8988T (cell line): ENCODE measurements at places on chromosomes 1 and 21.
A peak's percentile ranks its signal among the peaks of the same experiment; 100 is the strongest.

DNA sequence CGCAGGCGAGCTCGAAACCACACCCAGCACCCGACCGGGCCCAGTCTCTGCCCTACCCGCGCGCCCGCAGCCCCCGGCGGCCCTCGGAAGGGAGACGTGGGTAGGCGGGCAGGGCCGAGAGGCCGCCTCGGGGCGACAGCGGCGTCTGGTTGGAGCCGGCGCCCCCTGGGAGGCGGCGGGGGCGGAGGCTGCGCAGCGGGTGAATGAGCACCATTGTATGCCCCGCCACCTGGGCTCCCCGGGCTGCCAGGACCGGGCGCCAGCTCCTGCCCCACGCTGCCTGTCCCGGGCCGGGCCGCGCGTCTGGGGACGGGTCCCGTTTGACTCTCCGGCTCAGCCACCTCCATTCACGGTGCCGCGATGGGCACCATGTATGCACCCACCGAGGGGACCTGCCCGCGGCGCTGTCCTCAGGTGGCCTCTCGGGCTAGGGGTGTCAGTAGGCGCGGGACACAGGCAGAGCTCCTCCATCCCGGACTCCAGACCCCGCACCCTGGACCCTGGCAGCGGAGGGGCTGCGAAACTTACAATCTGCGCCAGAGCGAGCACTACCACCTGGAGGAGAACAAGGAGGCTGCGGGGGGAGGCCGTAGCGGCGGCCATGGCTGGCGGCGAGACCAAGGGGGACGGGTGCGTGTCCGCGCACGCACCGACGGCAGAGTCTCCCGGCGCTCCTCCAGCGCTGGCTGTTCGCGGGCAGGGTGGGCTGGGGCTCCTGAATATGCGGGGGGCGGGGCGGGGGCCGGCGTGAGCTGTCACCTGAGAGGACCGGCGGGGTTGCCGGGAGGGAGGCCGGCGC, at the start of gene COL9A2:
COL9A2 (minus strand) TSS at position 692 of the 799 bp plus-strand sequence; CDS start at position 603, 89 bp downstream.
- no peak for DNase-seq

GRCh38 chr1:12230549-12231275, 882 bp downstream of the VPS13D start:
- DNase-seq, result peak; percentile 23

- no peak for DNase-seq
Observed at GRCh38 chr1:41690331-41690730, 205.8 kb upstream of the EDN2 start.

DNA sequence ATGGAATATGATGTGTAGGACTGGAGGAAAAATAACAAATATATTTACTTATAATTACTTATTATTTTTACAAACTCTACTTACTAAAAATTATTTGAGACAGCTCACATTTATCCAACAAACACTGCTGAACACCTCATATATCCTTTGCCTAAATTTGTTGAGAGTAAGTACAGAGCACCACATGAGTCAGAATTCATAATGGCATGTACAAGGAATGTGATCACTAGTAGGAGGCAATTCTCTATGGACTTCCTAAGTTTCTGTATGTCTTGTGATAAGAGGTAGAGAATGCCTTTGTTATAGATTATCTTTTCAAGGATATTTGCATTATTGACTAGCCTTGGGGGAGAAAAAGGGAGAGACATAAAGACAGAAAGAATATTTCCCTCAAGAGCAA, 8.2 kb upstream of the ST6GALNAC3 start:
- no peak for DNase-seq

DNA sequence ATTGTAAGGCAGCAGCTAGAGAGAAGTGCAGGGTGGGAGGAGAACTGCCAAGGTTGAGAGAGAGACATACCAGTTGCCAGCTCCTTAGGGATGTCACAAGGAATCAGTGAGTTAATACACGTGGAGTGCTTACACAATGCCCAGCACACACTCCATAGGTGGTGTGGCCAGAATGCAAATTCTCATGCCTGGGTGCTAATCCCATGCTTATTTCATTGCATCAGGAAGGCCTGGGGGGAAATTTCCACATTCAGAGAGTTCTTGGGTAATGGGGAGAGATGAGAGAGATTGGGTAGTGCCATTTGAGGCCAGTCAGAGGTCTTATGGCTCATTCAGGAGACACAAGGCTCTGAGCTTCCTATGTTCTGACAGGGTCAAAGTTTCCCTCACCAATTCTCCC, 38.7 kb downstream of the GJA5 start:
- DNase-seq, result no peak

- no peak for DNase-seq
Observed at GRCh38 chr1:79259390-79260336, 253.1 kb upstream of the ADGRL4 start.

DNA sequence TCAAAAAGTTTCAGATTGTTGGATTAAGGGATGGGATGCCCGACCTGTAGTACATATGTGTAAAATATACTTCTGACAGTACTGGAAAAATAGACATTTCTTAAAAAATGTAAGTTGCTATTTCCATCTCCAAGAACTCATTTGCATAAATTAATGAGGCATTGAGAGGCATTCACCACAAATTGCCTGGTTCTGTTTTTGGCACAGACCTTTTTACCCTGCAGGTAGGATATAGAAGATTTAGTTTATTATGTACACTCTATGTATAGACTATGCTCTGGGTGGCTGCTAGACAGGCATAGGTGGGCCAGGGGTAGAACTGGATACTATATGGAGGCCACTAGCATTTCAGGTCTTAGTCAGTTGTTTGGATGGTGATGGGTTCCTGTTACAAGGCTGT, 8.0 kb downstream of the CCDC17 start:
- DNase-seq, result no peak

DNA sequence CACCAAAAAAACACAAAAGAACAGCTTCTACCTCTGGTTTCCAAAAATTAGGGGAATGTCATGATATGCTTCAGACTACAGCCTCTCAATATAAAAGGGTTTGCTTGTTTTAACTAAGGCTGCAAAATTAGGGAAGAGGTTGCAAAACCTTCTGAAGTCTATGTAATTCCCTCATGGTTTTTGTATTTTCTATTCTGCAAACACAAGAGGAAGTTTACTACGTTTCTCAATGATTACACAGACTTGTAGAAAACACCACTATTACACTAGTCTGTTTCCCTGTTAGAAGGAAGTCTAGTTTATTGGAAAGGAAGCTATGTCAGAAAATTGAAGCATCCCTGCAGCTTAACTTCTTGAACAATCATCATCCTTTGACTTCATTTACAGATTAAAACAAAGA, 229.7 kb upstream of the FMN2 start:
- no peak for DNase-seq

DNA sequence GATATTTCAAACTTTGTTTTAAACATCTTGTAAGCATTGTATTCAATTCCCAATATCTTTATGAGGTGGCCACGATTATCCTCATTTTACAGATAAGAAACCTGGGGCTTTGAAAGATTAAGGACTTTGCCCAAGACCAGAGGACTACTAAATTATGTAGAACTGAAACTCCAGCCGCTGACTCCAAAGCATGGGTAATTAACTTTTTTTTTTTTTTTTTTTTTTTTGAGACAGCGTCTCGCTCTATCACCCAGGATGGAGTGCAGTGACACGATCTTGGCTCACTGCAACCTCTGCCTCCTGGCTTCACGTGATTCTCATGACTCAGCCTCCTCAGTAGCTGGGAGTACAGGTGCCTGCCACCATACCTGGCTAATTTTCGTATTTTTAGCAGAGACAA, 68.7 kb downstream of the ALG14 start:
- no peak for DNase-seq

GRCh38 chr1:150621497-150622302, 7.7 kb downstream of the ENSA start:
- DNase-seq, result no peak

DNA sequence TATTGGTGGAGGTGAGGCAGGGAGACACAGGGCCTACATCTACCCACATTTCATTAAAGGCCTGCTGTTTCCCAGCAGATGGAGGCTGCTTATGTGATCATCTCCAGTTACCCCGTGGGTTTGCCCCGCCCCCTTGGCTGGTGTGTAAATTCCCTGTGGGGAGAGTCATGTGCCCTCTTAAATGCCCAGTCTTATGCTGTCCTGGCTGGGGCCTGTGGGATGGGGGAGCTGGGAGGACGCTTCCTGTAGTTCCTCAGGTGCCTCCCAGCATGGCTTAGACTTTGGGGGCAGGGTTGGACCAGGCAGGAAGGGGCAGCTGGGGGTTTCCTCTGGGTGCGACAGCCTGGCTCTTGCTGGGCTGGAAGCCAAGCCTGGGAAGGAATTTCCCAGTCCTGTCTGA, 15.5 kb upstream of the CITED4 start:
- no peak for DNase-seq

DNA sequence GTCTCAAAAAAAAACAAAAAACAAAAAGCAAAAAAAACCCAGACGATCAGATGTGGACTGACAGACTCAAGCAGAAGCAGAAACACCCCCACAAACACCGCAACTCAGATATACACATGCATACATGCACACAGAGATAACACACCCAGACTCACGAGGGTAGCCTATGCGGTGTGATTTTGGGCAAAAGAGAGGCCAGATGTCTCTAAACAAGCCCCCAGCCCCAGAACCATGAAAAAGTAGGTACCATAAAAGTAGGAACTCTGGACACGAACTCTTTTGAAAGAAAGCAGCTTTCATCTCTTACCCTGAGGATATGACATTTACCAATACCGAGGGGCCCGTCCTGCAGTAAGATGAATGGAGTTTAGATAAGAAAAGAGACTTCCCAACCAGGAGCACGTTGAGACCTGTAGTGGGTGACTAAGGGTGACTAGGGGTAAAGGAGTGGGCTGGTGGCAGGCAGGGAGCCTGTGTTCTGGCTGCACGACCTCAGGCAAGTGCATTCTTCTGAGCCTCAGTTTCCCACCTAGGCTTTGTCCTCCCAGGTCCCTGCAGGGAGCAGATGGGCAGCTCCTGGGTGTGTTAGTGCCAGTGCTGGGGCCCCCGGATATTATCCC, 1.5 kb upstream of the TINAGL1 start:
- DNase-seq, result no peak

DNA sequence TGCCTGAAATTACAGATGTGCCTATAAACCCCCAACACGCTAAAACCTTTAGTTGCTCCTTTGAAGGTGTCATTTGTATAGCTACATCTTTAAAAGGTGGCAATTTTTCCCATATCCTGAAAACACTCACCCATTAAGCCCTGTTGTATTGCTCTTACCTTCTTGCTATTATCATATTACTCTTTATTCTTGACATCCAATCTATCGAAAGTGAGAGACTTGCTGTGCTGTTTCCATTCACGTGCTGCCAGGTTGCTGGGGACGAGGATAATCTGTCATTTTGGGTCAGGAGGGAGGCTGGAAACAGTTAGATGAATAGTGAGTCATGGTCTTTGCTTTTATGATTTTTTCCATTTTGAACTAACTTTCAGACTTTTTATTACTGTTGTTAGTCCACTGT, 213.0 kb upstream of the PRMT6 start:
- no peak for DNase-seq

DNA sequence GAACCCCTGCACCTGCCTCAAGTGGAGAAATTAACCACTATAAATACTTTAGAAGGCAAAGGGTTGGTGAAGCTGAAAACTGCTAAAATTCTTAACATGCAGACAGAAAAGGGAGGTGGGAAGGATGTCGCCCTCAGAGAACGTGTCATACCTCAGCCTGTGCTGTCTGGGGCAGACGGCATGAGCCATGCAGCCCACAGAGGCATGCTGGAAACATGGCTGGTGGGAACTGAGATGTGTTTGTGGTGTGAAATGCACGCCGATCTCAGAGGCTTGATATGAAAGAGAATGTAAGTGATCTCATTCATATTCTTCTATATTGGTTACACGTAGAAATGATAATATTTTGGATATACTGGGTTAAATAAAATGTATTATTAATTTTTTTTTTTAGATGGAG, 16.3 kb downstream of the AGPAT3 start:
- DNase-seq, result no peak

DNA sequence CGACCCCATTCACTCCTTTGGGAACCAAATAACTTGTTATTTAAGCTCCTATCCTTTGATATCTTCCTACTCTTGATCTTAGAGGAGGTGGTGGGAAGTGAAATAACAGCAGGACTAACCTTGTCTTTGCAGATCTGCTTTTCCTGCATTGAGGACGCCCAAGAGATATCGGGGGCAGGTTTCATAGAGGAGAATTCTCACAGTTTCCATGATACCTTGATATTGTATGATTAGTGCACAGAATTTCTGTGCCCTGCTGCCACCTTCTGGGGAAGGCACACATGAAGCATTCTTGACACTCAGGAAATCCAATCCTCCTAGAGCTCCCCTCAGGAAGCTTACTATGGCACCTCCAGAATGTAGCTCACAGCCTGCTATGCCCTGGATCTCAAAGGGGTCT, 1.6 kb downstream of the CD1B start:
- DNase-seq, result no peak

DNA sequence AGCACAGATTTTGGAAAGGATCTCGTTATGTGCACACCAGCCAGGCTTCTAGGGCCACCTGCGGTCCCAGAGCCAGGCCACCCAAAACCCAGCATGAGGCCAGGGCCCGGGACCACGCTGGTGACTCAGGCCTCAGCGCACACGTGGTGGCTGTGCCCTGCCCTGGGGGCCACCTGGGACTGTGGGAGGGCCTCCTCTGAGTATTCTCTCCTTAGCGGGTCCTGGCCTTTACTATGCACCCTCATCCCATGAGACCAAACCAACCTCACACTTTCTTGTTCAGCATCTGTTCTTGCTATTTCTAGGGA, 9.9 kb downstream of the WNT9A start:
- no peak for DNase-seq

DNA sequence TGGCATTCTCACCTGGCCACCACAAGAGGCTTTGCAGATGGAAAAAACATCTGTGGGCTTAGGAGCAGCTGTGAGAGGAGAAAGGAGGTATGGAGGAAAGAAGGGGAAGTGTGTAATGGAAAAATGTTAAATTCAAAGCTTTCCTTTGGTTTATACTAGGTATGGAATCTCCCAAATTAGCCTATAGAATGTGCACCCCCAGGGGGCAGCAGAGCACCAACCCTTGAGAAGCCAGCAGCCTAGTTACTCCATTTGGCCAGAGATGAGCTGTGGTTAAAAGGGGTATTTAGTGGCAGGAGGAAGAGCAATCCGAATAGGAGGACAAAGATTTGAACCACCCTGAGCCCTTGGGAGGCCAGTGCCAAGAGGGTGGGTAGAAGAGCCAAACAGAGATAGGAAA, 97.5 kb upstream of the CTTNBP2NL start:
- peak; percentile 13 for DNase-seq

DNA sequence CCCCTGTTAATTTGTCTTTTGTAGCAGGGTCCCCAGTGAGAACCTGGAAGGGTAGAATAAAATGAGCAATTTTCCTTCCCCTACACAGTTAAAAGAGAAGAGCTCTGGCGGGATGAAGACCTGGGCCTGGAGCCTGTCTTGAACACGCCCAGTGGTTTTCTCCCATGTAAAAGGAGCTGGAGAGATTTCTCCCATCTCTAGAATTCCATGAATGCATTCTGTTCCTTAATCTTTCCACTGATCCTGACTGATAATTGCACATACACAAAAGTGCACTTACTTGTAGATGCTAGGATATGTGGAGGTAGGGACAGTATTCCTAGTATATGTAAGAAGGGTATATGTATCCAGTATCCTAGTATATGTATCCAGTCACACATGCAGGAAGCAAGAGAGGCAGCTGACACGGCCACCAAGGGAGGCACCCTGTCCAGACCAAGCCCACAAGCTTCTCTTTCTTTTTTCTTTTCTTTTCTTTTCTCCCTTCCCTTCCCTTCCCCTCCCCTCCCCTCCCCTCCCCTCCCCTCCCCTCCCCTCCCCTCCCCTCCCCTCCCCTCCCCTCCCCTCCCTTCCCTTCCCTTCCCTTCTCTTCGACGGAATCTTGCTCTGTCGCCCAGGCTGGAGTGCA, 11.9 kb upstream of the PKNOX1 start:
- DNase-seq, result no peak

- no peak for DNase-seq
Observed at GRCh38 chr1:182430263-182431068, 19.5 kb upstream of the RGSL1 start.
